ENCODE measurements at places on chromosomes 11 and 22. TPM values are rescaled to one million over a fixed set of nuclear protein-coding genes. Genes with fewer than 3 reads are reported as not detected.

The MRE11 gene
- total RNA-seq: 10.7 TPM

The USH1C gene
- total RNA-seq: 249 TPM

The OR8D1 gene
- total RNA-seq: not detected

The PCF11 gene
- 53.1 TPM for total RNA-seq

The GLB1L3 gene
- total RNA-seq: not detected

The PRR33 gene
- total RNA-seq: not detected

The CAPN5 gene
- 134 TPM for total RNA-seq

DNA sequence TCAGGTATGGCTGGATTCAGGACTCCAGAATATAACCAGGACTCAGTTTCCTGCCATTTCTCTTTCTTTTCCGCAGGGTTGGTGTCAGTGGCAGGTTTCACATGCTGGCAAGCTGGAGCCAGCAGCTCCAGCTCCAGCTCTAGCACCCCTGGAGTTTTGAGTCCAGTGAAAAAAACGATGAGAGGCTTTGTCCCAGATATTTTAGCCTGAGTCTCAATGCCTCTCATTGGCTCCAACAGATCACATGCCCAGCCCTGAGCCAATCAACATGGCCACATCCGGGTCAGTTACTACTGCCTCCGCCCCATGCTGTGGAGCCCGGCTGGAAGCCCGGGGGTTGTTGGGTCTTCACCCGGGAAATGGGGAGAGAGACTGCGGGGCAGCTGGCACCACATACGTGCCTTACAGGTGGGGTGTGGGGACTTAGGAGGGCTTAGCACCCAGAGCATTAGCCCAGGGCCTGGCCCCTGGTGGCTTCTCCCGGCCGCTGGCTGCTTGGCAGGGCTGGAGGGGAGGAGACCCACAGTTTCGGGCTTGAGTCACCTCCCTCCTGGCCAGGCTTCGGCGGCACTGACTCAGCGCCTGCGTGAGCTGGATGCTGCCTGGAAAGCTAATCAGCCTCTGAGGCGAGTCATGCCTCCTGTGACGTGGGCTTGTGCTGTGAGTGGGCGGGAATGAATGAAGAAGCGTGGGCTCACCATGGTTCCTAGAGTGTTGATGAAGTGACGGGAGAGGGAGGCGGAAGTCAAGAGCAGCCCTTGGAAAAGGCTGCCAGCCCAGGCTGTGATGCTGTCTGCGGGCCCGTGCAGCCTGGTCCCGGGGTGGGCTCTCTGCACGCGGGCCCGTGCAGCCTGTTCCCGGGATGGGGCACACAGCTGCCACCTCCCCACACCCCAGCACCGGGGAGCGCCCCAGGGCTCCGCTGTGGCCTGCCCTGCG is 15.3 kb upstream of the MRTFA start:
- H3K4me1 ChIP-seq: no peaks in the 10 kb centered on the region
- no peaks in the 10 kb centered on the region for H3K36me3 ChIP-seq
- DNase-seq: peak; percentile 87
- H3K27me3 ChIP-seq: no peaks in the 10 kb centered on the region
- H3K4me3 ChIP-seq: peak overlapping the region; percentile 62

GRCh38 chr11:45322111-45322705 is 36.1 kb upstream of the SYT13 start:
- H3K27ac ChIP-seq: no peak overlapping the region
- H3K4me1 ChIP-seq: no peaks in the 10 kb centered on the region
- DNase-seq: no peak

- H3K36me3 ChIP-seq: no peaks in the 10 kb centered on the region
- H3K27me3 ChIP-seq: no peaks in the 10 kb centered on the region
- H3K4me3 ChIP-seq: no peak overlapping the region
- H3K4me1 ChIP-seq: no peaks in the 10 kb centered on the region
These were observed 86.9 kb downstream of the CCDC34 start for GRCh38 chr11:27276141-27276540.

DNA sequence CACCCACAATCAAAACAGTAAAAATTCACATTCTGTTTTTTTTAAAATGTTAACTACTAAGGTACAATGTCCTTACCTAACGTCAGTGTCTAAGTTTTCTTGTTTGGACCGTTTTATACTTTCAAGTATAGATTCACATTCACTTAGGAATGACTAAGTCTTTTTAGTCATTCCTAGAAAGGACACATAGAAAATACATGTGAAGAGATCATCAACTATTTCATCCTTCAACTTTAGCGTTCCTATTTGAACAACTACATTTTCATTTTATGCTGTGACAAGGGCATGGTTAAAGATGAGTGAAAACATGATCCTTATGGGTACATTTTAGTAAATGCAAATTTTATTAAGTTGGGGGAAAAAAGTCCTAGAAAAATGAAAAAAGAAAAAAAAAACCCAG is 62.8 kb downstream of the DDX10 start:
- peaks cover 6% of the 10 kb centered on the region for H3K36me3 ChIP-seq
- no peaks in the 10 kb centered on the region for H3K4me1 ChIP-seq
- DNase-seq: no peak

DNA sequence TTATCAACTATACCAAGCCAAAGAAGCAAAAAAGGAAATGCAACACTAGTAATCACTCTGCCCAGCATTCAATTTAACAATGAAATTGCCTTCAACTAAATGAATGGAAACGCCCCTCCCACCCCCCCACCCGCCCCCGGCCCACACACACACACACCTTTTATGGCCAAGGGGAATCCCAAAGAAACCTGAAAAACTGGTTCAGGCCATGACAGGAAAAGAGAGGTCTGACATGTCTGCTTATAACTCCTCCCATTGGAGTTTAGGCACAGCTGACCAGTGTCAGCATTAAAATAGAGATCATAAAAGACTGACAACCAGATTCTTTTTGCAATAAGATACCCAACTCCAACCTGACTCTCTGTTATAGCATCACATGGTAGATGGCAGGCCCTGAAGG is 42.6 kb downstream of the ACER3 start:
- H3K27ac ChIP-seq: no peak overlapping the region
- H3K27me3 ChIP-seq: no peaks in the 10 kb centered on the region
- no peaks in the 10 kb centered on the region for H3K36me3 ChIP-seq
- H3K4me1 ChIP-seq: no peaks in the 10 kb centered on the region
- no peak overlapping the region for H3K4me3 ChIP-seq

GRCh38 chr11:1107316-1108245 is 32.9 kb downstream of the MUC2 start:
- no peak for DNase-seq
- no peaks in the 10 kb centered on the region for H3K36me3 ChIP-seq
- H3K27ac ChIP-seq: no peak overlapping the region
- no peak overlapping the region for H3K4me3 ChIP-seq

GRCh38 chr11:13207665-13208594 is 69.7 kb upstream of the BMAL1 start:
- H3K27ac ChIP-seq: peak overlapping the region; percentile 56
- no peaks in the 10 kb centered on the region for H3K27me3 ChIP-seq
- DNase-seq: peak; percentile 59
- H3K4me3 ChIP-seq: peak overlapping the region; percentile 43

DNA sequence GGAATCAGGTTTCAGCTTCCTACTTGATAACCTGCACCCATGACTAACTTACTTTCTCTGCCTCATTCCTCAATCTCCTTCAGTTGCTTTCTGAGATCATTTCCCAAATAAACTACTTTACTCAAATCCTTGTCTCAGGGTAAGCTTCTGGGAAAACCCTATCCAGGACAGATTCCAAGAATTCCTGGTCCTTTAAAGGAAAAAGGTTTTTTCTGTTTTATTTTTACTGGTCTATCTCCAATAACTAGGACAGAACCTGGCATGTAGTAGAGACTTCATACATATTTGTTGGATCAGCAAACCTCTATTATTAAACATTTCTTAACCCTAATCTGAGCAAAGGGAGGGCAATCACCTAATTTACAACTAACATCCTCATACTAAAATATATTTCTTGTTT is 910.5 kb upstream of the CHORDC1 start:
- H3K27ac ChIP-seq: no peak overlapping the region
- H3K4me3 ChIP-seq: no peak overlapping the region
- H3K4me1 ChIP-seq: no peaks in the 10 kb centered on the region
- no peak for DNase-seq

DNA sequence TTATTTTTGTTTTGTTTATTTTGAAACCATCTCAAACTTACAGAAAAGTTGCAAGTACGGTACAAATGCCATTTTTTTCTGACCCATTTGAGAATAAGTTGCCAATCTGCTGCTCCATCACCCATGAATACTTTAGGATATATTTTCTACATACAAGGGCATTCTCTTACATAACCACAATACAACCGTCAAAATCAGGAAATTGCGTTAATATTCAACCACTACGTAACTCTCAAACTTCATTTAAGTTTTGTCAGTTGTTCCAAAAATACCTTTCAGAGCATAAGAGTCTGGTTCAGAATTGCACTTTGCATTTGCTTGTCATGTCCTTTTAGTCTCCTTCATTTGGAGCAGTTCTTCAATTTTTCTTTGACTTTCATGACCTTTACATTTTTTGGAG is 194.3 kb upstream of the BDNF start:
- H3K27me3 ChIP-seq: no peaks in the 10 kb centered on the region
- H3K36me3 ChIP-seq: no peaks in the 10 kb centered on the region
- H3K27ac ChIP-seq: no peak overlapping the region
- H3K4me1 ChIP-seq: no peaks in the 10 kb centered on the region
- H3K4me3 ChIP-seq: no peak overlapping the region

DNA sequence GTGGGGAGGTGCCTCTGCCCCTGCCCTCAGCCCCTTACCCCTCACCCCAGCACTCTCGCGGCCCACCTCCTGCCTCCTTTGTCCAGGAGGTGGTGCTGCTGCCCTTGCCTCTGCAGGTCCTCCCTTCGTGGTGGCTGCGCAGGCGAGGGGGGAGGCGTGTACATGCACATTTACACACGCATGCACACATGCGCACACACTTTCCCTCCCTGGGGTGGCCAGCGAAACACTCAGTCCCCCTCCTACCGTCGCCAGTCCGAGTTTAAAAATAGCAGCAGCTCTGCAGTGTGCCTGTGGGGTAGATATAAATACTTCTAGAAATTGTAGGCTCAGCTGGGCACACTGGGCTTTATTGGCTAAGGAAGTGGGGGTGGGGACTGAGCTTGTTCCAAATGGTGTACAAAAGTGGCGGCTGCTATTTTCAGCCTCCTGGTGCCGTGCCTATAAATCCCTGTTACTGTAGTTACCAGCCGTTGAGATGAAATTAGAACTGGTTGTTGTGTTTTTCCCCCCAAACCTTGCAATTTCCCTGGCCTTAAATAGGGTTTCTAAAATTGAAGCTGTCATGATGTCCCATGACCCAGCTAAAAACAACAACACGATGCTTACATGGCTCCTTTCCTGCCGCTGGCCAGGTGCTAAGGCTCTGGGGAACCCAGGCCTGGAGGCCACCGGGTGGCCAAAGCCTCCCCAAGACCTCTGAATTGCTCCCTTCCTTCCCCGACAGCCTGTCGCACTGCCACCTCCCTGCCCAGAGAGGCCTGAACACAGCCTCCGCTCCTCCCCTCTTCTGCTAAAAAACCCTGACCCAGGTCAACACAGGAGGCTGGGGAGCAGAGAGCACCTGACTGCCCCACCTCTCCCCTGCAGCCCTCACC is 12.4 kb downstream of the PICK1 start:
- no peaks in the 10 kb centered on the region for H3K4me1 ChIP-seq
- no peaks in the 10 kb centered on the region for H3K27me3 ChIP-seq
- H3K27ac ChIP-seq: peak overlapping the region; percentile 49

DNA sequence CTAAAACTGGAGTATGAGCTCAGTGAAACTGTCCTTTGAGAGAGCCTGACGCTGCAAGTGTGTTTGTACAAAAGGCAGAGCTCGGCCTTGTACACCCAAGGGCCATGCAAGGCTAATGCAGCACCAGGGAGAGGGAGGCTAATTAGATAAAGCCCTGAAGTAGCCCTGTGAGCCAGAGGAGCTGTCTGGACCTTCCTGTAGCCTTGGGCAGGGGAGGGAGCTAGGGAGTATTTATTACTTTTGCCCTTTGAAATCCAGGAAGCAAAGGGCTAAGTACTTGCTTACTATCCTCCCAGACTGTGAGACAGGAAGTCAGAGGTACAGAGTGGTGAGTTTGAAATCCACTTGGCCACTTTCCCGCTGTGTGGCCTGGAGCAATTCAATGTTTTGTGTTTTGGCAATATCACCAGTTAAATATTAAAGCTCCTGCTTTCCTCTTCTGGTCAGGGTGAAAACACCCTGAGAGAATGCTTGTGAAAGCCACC is 10.2 kb upstream of the LDHA start:
- H3K27ac ChIP-seq: peak overlapping the region; percentile 83
- H3K36me3 ChIP-seq: no peaks in the 10 kb centered on the region
- H3K27me3 ChIP-seq: no peaks in the 10 kb centered on the region
- DNase-seq: no peak

GRCh38 chr11:122769126-122769780 is 69.0 kb upstream of the CRTAM start:
- no peak for DNase-seq
- no peak overlapping the region for H3K4me3 ChIP-seq
- H3K27ac ChIP-seq: no peak overlapping the region
- H3K36me3 ChIP-seq: no peaks in the 10 kb centered on the region
- H3K27me3 ChIP-seq: no peaks in the 10 kb centered on the region
- no peaks in the 10 kb centered on the region for H3K4me1 ChIP-seq

GRCh38 chr22:26585104-26585790 is 4.7 kb downstream of the TPST2 start:
- H3K4me3 ChIP-seq: no peak overlapping the region
- H3K27ac ChIP-seq: no peak overlapping the region
- no peaks in the 10 kb centered on the region for H3K36me3 ChIP-seq
- no peaks in the 10 kb centered on the region for H3K27me3 ChIP-seq

DNA sequence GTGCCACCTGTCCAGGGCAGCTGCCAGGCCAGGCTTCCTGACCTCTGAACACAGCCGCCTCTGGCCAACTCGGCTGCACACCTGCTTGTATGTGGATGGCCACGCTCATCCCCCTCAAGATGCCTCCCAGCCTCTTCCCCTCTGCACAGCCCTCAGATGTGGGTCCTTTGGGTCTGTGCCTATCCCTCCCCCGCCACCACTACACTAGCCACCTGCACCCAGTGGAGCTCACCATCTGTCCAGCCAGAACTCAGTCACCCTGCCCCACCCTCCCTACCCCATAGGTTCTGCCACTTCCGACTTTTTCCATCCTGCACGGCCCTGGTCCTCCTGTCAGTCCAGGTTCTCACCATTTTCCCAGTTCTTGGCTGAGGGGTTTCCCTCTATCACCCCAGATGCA is 44.6 kb downstream of the PHF21B start:
- no peak for DNase-seq
- H3K4me1 ChIP-seq: no peaks in the 10 kb centered on the region
- no peaks in the 10 kb centered on the region for H3K36me3 ChIP-seq
- no peak overlapping the region for H3K27ac ChIP-seq

DNA sequence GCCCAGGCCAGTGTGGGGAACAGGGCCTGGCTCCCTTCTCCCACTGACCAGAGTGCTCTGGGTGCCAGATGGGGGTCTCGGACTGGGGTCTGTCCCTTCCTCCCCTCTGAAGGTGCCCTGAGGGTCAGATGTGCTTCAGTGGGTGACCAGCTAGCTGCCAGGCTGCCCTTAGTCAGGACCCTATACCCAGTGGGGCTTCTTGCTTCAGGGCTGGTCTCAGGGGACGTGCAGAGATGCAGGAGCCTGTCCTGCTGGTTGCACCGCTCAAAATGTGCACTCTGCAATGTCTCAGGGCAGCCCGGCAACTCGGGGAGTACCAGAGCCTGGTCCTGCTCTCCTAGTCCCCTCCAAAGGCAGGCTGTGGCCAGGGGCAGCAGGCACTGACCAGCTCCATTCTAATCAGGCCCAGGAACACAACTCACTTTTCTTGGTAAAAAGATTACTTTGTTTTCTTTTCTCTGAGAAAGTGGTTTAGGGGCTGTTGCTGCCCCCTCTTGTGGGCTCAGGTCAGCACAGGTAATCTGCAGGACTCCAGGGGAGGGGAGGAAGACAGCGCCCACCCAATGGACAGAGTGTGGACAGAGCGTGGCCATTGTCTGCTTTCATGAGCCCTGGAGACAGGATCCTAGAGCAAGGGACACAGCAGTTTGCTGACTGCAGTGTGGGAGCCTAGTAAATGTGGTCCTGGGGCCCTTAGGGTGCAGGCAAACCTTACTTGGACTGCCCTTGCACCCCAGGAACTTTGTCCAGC is 80.9 kb downstream of the MED15 start:
- H3K36me3 ChIP-seq: no peaks in the 10 kb centered on the region
- no peak overlapping the region for H3K4me3 ChIP-seq
- H3K27me3 ChIP-seq: no peaks in the 10 kb centered on the region
- H3K4me1 ChIP-seq: no peaks in the 10 kb centered on the region
